Panc1 (cell line): ENCODE measurements at places on chromosomes 2 and 18. TPM values are rescaled to one million over a fixed set of nuclear protein-coding genes. Genes with fewer than 3 reads are reported as not detected.

Gene C1QL2
- total RNA-seq, result not detected

Gene TFCP2L1
- total RNA-seq, result 4.9 TPM

DNA sequence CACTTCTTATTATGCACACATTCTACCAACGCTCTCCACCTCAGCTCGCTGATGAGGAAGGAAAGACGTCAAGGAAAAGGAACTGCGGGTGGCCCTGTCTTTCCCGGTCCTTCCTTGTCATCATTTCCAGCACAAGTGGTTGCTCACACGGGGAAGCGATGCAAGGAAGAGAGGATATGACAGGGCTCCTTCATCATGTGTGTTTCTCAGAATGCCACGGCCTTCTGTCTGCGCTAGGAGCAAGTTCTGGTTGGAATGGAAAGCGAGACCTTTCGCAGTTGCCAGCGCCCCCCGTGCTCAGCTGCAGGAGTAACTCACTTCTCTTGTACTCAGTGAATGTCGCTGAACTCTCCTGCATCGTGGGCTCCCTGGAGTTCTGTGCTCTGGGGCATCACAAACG, 191.8 kb upstream of the GLI2 start:
- DNase-seq, result no peak

DNA sequence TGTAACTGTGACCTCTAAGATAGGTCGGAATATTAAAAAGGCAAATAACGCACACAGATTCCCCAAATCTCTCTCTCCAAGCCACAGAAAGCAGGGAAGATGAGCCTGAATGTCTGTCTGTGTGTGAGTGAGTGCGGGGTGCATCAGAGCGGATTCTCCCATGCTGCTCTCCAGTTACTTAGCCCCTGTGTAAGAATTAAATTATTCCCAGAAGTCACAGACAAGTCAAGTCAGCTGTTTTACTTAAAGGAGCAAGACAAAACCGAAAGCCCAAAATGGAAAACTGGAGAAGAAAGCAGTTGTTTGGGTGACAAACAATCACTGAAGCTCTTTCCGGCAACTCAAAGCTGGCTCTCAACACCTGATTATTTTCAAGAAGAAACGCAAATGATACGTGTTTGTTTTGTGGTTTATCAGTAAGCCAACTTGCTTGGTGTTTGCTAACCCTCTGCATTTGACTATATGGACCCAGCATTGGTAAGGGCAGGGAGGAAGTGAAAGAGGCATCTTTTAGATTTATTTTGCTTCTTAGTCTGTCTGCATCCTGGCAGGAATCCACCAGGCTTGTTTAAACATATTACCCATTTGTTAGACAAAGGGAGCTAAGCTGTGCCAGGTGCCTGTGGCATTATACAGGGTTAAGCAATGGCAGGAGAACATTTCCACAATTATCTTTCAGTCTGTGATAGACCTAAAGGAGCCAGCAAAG, 121.5 kb upstream of the CREB1 start:
- DNase-seq, result no peak

GRCh38 chr2:109513749-109514588, 99.8 kb downstream of the SEPTIN10 start:
- no peak for DNase-seq

- DNase-seq, result no peak
These were observed 221.1 kb downstream of the GALR1 start for GRCh38 chr18:77470569-77471413.

- DNase-seq, result no peak
These were observed 266.8 kb upstream of the PARD3B start for GRCh38 chr2:204278454-204278853.

- no peak for DNase-seq
These were observed 55.6 kb downstream of the ACAA2 start for GRCh38 chr18:49757513-49758262.
